ENCODE measurements at places on chromosomes 6 and 20.

- no peak for DNase-seq
These were observed 149.3 kb downstream of the TTLL2 start for GRCh38 chr6:167474171-167474570.

- no peak for DNase-seq
These were observed 275.1 kb upstream of the SGK1 start for GRCh38 chr6:134593024-134593423.

DNA sequence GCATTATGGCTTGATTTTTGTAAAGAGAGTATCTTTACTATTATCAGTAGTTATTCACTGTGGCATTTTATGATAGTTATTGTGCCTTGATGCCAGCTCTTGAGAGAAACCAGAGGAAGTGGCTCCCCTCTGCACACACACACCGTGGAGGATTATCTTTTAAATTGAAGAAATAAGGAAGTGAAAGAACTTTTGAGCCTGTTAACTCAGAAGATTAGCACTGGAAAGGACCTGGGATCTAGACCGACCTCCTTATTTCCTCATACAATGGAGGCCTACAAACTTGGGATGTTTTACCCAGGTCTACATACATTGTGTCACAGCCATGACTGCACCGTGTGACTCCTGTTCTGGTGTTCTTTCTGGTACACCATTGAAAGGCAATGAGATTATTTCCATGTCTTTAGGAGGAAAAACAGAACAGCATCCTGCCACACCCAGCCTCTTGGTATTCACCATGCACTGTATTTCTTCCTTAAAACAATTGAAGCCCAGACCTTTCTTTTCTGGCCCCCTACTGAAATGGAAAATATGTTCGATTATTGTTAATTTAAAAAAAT lies 40.6 kb downstream of the HECA start:
- no peak for DNase-seq

- DNase-seq: no peak
These were observed 47.4 kb downstream of the CYP39A1 start for GRCh38 chr6:46605091-46605797.

DNA sequence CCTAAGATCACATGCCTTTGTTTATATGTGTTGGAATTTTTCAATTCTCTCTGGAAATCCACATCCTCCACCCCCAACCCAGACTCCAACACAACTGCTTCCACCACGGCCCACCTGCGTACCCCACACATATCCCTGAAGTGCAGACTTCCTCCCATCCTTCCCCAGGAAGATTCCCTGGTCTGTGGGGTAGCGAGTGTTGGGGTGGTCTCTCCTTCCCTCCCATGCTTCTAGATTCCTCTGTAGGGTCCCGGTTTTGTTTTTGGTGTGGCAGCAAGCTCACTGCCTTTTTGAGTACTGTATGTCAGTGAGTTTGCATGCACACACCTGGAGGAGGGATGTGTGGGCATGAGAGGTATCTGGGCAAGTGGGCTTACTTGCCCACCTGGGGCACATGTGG lies 127.6 kb downstream of the MRPL14 start:
- DNase-seq: peak; percentile 24

GRCh38 chr20:24056491-24056890 lies 67.9 kb upstream of the GGTLC1 start:
- DNase-seq: no peak

GRCh38 chr6:16700202-16700915 lies 60.9 kb downstream of the ATXN1 start:
- DNase-seq: no peak
